Amniotic epithelial cell (primary cell): ENCODE measurements at places on chromosomes 1 and 21.

DNA sequence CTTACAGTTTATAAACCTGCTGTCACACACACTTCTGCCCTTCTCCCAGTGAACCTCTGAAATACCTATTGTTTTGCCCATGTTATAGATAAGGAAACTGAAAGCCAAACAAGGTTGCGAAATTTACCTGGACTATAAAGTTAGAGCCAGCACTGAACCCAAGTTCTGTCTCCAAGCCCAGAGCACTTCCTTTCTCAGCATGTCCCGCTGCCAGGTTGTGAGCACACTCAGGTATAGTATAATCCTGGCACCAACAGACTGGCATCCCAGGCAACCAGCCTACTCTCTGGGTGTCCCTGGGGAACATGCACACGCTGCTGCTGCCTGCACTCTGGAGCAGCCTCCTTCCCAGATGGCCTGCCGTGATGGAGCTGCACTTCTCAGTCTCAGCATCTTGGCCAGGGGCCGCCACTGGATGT lies 45.1 kb downstream of the PGBD5 start:
- DNase-seq = no peak

DNA sequence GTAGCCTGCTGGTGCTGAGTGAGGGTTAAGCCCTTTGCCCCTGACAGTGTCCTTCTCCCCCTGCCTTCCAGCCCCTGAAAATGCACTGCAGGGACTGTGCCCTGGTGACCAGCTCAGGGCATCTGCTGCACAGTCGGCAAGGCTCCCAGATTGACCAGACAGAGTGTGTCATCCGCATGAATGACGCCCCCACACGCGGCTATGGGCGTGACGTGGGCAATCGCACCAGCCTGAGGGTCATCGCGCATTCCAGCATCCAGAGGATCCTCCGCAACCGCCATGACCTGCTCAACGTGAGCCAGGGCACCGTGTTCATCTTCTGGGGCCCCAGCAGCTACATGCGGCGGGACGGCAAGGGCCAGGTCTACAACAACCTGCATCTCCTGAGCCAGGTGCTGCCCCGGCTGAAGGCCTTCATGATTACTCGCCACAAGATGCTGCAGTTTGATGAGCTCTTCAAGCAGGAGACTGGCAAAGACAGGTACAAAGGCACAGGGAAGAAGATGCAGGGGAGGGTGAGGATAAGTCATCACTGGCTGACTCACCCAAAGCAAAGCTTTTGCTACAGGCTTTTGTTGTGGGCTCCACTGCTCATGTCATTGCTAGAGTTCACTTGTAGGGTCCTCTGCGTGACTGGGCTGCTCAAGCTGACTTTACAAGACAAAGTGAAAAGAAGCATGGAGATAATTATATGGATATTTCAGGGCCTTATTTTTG lies 174.9 kb downstream of the PIGK start:
- DNase-seq = peak; percentile 57

DNA sequence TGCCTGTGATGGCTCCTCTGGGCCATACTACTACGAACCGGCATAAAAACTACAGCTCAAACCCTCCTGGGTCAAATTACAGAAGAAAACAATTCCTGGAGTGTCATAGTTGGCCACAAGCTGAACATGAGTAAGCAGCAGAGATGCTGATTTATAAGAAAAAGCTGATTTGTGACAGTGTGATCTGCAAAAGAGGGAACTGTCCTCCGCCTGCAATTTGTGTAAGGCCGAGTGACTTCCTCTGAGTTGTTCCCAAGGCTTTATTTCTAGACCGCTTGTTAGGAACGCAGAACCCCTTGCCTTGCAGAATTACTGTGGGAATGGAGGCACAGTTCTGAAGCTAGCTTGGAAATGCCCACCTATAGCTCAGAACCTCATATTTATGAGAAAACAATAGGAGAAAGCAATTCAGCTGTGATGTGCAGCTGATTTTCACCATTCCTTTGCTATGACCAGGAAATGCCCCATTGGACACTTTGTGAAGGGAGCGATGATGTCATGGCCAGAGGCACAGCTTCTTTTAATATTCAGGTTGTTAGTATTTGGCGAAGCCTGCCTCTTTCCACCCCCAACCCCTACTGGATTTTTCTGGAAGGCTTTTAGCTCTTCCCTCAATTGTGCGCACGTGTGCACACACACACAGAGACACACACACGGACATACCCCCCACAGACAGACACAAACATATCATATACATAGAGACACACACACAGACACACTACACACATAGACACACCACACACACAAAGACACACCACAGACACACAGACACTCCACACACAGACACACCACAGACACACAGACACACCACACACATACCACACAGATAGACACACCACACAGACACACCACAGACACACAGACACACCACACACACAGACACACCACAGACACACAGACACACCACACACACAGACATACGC lies 47.6 kb downstream of the IER5 start:
- peak; percentile 74 for DNase-seq

- peak; percentile 97 for DNase-seq
Measured at GRCh38 chr1:162151900-162152829, 82.7 kb downstream of the NOS1AP start.

GRCh38 chr21:38538353-38538752 lies 40.1 kb upstream of the ERG start:
- no peak for DNase-seq

DNA sequence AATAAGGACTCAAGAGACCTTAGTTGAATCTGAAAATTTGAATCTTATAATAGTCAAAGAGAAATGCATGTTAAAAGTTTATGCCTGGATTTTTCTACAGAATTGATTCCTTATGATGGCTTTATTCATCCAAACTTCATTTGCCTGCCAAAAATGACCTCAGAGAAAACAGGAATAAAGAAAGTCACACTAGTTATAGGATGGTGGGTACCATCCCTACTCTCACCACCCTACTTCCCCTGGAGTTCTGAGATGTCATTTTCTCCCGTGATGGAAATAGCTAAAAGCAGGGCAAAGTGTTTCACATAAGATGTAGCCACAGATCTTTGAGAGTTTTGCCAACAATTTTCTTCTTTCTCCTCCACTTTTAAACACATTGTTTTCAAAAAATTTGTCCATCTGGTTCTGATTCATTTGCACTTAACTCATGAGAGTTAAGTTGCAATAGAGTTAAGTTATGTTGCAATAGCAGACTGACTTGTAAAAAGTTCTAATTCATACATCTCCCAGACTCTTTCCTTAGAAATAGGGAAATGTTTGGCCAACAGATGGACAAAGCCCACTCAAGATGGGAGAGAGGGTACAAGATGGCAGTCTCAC lies 384.6 kb downstream of the PLPP3 start:
- peak; percentile 73 for DNase-seq

GRCh38 chr1:9594471-9595155 lies 5.9 kb downstream of the TMEM201 start:
- DNase-seq = no peak

DNA sequence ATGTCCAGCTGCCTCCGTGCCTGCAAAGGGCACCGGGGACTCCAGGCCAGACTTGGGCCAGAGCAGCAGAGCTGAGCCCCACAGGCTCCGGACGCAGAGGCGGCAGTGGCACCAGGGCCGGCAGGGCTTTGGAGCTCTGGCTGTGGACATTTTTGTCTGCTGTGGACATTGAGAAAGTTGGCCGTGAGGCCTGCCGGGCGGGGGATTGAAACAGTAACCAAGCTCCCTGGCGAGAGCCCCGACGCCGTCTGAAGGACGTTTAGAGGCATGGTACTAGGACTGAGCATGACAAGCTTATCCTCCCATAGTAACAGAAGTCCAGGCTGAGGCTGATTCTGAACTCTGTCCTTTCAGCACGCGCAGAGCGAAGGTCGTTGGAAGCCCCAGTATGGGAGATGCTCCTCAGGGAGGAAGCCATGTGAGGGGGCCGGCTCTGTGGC lies 323.8 kb downstream of the AMY1C start:
- DNase-seq = no peak

DNA sequence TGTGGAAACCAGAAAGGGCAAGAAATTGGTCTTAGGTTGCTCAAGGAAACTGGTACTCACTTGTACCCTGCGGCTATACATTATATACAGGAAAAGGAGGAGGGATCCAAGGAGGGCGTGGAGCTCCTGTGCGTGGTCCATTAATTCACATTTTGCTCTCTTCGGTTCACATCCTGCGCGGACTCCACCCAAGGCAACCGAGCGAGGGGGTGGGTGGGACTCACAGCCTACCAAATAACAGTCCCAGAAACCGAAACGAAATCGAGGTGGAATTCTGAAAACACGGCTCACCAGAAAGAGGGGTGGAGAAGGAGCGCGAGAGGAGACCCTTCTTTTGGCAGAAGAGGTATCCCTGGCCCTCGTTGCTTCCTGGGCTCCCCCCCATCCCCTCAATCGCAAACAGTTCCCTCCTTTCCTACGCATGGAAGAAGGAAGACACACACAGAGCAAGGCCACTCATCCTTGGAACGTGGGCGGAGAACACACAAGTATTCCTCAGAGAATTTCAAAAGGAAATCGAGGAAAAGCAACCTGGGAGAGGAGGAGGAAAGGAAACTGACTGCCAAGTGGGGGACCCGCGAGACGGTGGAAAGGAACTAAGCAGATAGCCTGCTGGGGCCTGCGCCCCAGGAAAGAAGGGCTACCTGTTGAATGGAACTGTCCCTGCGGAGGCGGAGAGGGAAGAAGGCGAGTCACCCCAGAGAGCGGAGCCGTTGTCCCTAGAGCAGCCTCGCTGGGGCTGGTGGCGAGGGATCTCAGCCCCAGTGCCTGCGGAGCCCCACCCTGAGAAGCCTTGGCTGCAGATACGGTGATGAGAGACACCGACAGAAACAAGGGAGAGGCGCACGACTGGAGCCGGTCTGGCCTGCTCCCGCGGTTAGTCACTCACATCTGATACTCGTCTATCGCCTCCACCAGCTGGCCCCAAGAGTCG lies 705 bp downstream of the AIDA start:
- DNase-seq = peak; percentile 57

GRCh38 chr1:89880679-89881078 lies 59.8 kb downstream of the LRRC8D start:
- DNase-seq = no peak

GRCh38 chr1:6623269-6623965 lies 1.3 kb upstream of the THAP3 start:
- DNase-seq = peak; percentile 74

DNA sequence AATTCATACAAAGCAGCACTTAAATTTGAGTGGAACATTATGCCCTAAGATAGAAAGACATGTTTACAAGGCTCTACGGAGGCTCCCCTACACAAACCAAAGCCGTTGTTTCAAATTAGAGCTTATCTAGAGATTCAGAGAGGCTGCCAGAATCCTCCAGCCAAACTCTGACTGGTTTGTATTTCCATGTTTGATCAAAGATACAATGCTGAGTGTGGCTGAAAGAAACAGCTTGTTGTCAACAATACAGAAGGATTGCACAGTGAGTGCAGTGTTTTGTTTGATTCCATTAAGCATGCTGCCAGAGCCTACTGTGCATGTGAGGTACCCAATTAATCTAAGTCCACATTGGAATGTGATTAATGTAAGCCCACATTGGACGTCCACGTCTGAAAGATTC lies 402.7 kb downstream of the DISC1 start:
- no peak for DNase-seq

GRCh38 chr1:31063631-31064030 lies 1.9 kb downstream of the PUM1 start:
- DNase-seq = peak; percentile 29

- DNase-seq = peak; percentile 87
Measured at GRCh38 chr1:199859491-199859933, 168.0 kb upstream of the NR5A2 start.

GRCh38 chr1:247096544-247096943 lies 7.6 kb downstream of the ZNF669 start:
- DNase-seq = no peak

DNA sequence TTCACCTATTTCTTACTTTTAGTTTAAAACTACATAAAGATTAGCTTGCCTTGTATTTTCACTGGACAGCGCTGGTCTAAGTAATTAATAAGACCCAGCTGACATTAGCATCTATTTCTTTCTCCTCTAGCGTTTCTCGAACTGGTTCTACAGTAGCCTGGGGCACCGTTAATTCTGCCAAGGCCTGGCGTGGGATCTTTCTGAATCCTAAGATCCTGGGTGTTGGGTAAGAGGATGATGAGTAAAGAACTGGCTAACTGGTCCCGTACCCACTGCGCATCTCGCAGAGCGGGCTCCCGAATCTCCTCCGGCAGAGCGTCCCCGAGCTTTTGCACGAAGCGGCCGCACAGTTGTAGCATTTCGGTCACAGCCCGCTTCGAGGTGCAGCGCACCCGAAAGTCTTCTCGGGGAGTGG lies 309 bp downstream of the NSL1 start:
- peak; percentile 87 for DNase-seq

- DNase-seq = no peak
Measured at GRCh38 chr1:17440827-17441168, 1.3 kb upstream of the RCC2 start.

DNA sequence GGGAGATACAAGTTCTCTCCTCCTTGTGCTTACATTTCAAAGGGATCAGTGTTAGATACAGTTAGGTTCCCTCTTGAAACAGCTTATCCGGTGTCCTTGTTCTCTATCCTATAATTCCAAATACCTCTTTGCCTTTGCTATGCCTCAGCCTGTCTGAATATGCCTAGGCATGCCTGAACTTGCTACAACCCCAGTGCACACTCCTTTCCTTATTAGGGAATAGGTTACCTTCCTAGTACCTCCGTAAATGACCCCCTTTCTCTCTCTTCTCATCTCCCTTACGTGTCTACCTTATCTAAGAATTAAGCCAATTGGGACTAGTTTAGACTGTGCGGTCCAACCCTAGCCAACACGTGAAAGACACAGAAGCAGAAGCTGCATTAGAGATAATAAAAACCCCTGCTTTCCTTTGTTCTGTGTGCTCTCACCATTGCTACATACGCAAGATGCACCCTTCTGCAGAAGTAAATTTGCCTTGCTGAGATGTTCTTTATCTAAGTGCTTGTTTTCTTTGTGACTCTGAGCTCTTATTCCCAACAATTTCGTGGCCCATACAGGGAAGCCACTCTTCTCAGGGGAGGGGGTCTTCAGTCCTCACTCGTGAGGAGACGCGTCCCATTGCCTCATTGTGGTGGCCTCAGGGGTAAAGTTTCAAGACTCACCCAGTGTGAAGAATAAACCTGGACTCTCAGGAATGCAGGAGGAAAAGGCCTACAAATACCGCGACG lies 802.1 kb downstream of the PLA2G4A start:
- no peak for DNase-seq

DNA sequence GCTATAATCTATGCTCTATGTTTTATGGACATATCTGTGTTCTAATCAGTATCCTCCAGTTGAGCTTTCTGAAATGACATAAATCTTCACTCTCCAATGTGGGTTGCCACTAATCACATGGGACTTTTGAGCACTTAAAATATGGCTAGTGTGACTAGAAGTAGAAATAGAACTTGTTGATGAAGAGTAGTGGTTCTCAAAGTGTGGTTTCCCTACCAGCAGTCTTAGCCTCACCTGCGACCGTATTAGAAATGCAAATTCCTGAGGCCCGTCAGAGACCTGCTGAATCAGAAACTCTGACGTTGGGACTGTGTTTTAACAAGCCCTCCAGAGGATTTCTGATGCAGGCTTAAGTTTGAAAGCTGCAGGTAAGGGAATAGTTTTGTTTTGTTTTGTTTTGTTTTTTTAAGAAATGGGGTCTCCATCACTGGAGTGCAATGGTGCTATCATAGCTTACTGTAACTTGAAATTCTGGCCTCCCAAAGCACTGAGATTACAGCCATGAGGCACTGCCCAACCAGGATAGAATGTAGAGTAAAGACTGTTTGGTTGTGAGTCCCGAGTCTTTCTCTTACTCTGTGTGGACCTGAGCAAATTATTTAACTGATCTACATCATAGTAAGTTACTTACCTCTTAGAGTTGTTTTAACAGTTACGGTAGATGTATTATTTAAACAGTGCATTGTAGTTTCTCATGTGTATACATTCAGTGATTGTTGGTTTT lies 21.7 kb downstream of the GLRX2 start:
- no peak for DNase-seq
